ENCODE measurements at places on chromosomes 6 and 20.

GRCh38 chr20:15734052-15734451 lies 839.2 kb downstream of the KIF16B start:
- DNase-seq: no peak

DNA sequence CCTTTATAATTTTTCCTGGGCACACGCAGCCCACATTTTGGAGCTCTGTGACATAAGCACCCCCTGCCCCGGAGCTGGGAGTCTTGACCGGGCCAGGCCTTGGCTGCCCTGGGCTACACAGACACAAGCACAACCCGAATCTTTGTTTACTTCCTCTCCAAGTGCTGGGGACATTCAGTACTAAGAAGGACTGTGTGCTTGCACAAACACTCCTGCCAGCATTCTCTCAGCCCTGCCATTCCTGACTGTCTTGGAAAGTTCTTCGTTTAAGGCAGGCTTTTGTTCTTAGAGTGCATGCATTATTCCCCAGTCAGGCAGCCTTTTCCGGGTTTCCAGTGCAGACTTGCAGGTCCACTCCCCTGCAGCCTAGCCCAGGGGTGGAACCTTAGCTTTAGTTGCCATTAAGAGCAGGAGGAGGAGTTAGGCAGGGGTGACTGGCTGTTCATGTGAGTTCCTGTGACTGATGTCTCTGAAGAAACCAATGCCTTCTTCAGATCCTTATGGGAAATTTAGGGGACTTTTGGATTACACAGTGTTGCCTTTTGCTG lies 28.6 kb downstream of the FOXO3 start:
- no peak for DNase-seq

GRCh38 chr6:82277686-82278085 lies 30.1 kb upstream of the IBTK start:
- DNase-seq: no peak

GRCh38 chr6:167452338-167453081 lies 127.6 kb downstream of the TTLL2 start:
- no peak for DNase-seq

GRCh38 chr6:86782328-86782727 lies 155.0 kb upstream of the HTR1E start:
- no peak for DNase-seq

DNA sequence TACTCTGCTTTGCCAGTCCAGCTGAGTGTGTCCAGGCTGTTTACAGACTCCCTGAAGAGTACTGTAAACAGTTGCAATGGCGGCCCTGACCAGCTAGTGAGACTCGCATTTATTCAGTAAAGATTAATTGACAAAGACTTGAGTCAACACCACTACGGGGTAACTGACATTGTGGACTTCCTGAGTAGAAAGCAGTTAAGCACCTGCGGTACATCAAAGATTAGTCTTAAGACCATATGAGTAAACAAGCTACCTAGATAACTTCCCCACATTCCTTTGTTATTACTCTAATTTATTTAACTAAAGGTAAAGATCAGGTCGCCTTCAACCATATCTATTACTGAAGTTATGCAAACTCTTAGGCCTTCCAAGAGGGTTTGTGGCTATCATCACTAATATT lies 12.6 kb downstream of the VPS52 start:
- no peak for DNase-seq

- DNase-seq: peak; percentile 8
Observed at GRCh38 chr20:2799688-2800520, 523 bp downstream of the CPXM1 start.

GRCh38 chr6:73369563-73369962 lies at the start of gene OOEP:
TSS of gene OOEP (minus strand) at chr6:73369897. CDS start at chr6:73369792, 105 bp downstream.
- DNase-seq: no peak

GRCh38 chr6:82083646-82084045 lies 163.9 kb downstream of the IBTK start:
- no peak for DNase-seq

DNA sequence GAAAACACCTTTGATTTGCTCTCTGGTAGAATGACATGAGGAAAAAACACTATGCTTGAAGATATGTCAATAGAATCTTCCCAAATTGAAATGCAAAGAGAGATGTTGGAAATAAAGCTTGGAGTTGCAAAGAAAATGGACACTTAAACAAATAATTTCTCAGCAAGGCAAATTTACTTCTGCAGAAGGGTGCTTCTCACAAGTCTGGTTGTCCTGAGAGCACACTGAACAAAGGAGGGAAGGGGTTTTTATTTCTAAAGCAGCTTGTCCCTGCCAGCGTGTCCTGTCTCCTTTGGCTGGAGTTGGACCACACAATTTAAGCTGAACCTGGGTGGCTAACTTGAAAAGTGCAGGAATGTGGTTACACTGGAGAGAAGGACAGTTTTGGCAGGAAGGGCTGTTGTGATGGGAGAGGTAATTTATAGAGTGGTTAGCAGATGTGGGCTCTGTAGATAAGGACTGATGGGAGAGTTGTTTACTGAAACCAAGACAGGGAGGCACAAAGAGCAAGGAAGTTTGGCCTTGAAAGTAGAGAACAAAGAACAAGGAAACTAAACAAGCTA lies 454.6 kb upstream of the EYS start:
- DNase-seq: no peak

GRCh38 chr20:62391165-62392076 lies 4.5 kb downstream of the RPS21 start:
- no peak for DNase-seq

DNA sequence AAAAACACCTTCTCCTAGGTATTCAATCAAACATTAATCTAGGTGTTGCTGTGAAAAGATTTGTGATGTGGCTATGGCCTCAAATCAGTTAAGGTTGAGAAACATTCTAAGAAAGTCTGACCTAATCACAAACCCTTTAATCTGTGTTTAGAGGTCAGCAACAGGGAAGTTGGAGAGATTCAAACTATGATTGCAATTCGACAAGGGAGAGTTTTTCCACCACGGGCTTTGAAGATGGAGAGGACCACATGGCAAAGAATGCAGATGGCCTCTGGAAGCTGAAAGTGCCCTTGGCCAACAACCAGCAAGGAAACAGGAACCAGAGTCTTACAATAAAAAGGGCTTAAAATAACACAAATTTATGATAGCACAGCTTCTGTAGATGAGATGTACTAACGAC lies 29.6 kb upstream of the LGSN start:
- DNase-seq: no peak

DNA sequence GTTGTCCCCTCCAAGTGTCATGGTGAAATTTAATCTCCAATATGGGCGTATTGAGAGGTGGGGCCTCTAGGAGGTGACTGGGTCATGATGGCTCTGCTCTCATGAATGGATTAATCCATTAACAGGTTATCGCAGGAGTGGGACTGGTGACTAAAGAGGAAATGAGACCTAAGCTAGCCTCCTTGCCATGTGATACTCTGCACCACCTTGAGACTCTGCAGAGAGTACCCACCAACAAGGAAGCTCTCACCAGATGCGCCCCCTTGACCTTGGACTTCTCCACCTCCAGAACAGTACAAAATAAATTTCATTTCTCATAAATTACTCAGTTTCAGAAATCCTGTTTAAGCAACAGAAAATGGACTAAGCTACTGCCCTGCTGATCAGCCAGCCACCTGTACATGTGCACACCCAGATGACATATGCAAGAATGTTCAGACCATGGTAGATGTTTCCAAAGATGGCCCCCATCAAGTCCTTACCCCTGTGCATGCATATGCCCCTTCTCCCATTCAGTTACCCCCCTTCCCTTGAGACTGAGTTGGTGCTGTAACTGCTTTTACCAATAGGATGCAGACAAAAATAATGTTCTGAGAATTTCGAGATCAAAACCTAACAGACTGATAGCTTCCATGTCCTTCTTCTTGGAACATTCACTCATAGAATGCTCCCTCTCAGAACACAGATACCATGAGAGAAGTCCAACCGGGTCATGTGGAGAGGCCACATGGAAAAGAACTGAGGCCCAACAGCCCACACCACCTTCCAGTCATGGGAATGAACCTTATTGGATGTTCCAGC lies 28.4 kb downstream of the MAP3K5 start:
- DNase-seq: no peak

GRCh38 chr20:63950701-63951397 lies 5.4 kb downstream of the UCKL1 start:
- DNase-seq: no peak

DNA sequence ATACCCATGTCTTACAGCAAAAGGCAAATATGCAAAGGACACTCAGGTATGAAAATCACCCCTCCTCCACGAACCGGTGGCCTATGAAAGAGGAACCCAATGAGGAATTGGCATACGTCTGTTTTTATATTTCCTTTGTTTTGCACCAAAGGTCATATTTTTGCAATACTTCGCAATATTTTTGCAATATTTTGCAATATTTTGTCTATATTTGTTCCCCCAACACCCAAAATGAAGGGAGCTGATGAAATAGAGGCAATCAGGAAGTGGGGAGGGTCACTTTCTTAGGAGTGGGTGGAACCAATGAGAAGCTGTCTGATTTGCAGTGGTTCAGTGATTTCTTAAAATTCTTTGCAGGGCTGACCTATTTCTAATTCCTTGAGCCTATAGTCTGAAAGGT lies 296.8 kb upstream of the TSHZ2 start:
- no peak for DNase-seq

DNA sequence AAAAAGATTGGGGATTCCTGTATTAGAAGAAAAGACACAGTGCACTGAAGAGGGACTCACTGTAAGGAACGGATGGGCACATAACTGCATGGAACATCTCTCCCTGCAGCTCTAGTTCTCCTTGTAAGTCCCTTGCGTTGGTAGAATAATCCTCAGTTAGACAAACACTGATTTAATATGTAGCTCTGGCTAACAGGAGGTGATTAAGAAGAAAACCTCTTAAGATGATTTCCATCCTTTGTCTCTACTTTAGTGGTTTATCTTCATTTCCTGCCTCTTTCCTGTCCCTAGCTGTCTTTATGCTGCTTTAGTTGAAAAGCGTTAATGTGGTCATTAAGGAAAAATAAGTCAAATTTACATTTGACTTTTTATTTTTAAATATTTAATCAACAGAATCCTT lies 86.6 kb downstream of the SLC16A10 start:
- DNase-seq: no peak

DNA sequence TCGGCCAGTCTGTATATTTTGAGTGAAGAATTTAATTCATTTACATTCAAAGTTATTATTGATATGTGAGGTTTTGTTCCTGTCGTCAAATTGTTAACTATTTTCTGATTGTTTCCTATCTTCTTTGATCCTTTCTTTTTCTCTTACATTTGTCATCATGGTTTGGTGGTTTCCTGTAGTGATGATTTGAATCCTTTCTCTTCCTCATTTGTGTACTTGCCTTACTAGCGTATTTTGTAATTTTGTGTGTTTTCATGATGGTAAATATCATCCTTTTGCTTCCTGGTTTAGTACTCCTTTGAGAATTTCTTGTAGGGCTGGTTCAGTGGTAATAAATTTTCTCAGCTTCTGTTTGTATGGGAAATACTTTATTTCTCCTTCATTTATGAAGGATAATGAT lies 151.7 kb upstream of the CEP162 start:
- no peak for DNase-seq

DNA sequence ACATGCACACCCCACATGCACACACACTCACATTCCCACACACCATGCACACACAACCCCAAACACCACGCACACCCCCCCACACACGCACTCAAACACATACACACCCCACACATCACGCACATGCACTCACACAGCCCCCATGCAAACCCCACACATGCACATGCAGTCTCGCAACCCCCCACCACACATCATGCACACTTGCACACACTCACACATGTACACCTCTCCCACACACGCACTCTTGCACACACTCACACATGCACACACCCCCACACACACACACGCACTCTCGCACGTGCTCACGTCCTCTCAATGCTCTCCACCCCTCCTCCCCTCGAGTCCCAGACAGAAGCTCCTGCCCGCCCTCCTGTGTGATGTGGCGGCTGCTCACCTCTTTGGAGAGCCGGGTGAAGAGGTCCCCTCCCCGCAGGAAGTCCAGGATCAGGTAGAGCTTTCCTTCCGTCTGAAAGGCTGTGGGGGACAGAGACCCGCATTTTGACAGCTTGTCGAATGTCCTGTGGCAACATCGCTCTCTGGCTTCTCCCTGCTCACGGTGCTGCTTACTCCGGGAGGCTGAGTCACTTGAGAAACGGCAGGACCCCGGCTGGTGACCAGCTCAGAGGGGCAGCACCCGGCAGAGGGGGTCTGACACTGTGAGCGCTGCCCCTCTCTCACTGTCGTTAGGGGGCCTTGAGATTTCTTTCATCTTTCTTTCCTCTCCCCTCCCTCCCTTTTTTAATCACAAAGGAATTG lies 78.5 kb downstream of the RAMACL start:
- DNase-seq: no peak

- no peak for DNase-seq
Observed at GRCh38 chr6:148448369-148449012, 105.9 kb downstream of the SASH1 start.

GRCh38 chr6:133047065-133047665 lies 194.0 kb upstream of the EYA4 start:
- DNase-seq: no peak

DNA sequence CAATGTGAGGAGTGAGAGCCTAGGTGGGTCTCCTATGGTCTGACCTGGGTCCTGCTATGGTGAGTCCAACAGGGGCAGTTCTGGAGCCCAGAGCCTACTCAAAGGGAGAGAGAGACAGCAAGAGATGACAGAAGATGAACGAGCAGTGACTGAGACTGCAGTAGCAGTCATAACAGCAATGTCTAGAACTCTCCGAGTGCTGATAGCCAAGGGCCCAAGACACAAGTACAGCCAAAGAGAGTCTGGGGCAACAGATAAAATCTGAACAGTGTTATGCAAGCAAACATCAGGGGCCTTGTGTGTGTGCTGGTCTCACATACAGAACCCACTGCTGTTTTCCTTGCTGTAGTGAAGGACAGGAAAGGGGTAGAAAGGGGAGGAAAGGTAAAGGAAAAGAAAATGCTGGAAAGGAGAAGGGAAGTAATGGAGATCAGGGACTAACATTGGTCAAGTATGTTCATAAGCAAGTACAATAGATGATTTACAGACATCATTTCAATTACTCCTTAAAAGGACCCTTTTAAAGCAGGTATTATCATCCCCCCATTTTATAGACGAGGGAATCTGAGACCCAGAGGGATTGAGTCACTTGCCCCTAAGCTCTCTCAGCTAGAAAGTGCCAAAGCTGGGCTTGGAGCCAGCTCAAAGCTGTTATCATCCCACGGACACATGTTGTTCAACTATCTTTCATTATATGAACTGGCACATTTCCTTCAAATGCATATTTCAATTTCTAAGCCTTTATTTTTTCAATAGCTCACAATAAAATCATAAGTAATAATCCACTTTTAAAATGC lies 182.3 kb upstream of the RAB32 start:
- no peak for DNase-seq

- peak; percentile 68 for DNase-seq
Observed at GRCh38 chr6:158536891-158537798, 22.7 kb upstream of the TMEM181 start.

GRCh38 chr6:108576709-108577108 lies 16.0 kb downstream of the FOXO3 start:
- no peak for DNase-seq

GRCh38 chr6:84568971-84569370 lies 195.4 kb downstream of the TBX18 start:
- no peak for DNase-seq

- DNase-seq: no peak
Observed at GRCh38 chr6:119739769-119740168, 390.2 kb upstream of the MAN1A1 start.
